ENCODE measurements at places on chromosomes 11 and 22.
A peak's percentile ranks its signal among the peaks of the same experiment; 100 is the strongest.

- DNase-seq, result no peak
Measured at GRCh38 chr11:121716060-121716459, 263.3 kb upstream of the SORL1-AS1 start.

- no peak for DNase-seq
Measured at GRCh38 chr11:67022341-67022933, 497 bp upstream of the SYT12 start.

- no peak for DNase-seq
Measured at GRCh38 chr22:49023879-49024774, 803.5 kb downstream of the BRD1 start.

DNA sequence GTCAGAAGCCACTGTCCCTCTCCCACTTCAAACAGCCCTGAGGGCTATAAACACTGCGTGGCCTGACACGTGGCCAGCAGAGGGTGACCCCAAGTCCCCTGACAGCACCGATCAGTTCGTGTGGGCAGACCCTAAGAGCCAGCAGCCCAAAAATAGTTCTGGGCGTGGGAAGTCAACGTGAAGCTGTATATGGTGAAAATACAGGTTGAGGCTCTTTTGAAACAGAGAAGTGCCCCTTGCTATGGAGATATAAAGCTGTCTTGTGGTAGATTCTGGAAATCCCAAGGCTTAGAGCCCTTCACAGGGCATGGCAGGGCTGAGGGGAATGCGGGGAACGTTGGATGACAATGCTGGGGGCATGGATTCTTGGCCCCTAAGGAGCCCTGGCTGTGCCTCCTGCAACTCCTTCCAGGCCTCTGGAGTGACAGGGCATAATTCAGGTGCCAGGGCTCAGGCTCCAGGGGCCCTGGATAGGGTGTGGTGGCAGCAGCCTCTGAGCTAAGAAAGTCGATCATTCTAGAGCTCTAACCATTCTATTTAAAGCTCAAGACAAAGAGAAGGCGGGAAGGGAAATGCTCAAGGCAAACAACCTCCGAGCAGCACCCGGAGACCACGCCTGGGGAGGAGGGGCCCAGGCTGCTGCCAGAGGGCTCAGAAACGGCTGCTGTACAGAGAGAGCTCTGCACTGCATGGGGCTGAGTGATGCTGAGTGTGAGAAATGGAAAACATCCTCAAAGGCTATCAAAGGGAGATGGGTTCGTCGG, 60.4 kb upstream of the CD5 start:
- DNase-seq, result no peak

- no peak for DNase-seq
Measured at GRCh38 chr11:36354221-36355003, 58.3 kb downstream of the PRR5L start.

DNA sequence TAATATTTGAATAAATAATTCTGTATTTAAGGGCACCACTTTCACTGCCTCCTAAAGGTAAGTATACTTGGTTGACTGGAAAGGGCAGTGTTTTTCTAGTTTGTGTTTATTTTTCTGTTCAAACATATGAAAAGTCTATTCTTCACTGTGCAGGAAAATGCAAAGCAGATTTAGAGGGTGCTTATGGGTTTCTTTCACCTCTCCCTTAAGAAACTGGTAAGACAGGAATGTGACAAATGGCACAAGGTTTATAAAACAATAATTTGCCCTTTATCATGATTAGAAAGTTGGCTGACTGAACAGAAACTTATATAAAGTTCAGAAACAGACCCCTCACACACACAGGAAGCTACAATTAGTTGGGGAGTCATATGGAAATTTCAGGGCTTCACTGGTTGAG, 60.6 kb downstream of the PLEKHA7 start:
- DNase-seq, result no peak

DNA sequence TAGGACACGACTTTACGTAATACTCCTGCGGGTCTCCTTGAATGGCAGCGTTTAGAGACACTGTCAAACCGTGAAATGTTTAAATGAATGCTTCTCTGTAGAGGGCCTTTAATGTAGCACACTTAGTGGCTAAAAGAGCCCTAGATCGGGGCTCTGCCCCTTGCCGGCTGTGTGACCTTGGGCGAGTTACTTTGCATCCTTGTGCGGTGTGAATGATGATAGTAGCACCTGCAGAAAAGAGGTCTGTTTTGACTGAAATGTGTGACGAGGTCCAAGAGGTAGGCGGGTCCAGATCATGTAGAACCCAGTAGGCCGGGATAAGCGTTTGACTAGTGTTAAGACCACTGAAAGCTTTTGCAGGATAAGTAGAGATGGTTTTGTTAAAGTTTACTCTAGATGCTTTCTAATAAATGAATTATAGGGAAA, 866 bp downstream of the MED17 start:
- no peak for DNase-seq

- peak; percentile 18 for DNase-seq
Measured at GRCh38 chr11:93741882-93742226, 382 bp downstream of the C11orf54 start.

- DNase-seq, result no peak
Measured at GRCh38 chr11:116192509-116193210, 580.1 kb downstream of the BUD13 start.

DNA sequence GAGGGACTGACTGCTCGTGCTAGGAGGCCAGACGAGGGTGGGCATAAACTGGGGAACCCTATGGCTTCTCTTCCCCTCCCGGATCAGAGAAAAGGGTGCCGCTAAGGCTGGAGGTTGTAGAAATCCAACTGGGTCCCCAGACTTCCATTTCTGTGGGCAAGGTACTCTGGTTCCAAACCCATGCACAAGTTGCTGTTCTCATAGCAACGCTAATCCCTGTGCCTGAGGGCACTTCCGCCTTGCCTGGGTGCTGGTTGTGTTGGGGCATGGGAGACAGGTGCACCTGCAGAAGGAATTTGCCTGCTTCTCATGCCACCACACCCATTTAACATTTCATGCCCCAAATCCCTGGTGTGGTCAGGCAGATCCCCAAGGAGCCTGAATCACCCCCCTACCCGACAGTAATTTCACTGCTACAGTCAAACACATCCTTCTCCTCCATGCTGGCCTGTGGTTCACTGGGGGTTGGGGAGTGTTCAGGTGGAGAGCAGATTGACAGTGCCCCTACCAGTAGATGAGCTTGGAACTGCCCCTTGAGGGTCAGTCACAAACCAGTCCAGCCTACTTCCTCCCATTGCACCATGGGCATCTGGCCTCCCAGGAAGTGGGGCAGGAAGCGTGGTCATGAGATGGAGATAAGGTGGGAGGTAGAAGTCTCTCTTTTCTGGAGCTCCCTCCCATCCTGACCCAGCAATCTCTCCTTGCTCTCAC, 1.2 kb downstream of the C2CD2L start:
- DNase-seq, result no peak

GRCh38 chr11:59302991-59303390, 55.7 kb upstream of the OR5AN1 start:
- DNase-seq, result no peak

DNA sequence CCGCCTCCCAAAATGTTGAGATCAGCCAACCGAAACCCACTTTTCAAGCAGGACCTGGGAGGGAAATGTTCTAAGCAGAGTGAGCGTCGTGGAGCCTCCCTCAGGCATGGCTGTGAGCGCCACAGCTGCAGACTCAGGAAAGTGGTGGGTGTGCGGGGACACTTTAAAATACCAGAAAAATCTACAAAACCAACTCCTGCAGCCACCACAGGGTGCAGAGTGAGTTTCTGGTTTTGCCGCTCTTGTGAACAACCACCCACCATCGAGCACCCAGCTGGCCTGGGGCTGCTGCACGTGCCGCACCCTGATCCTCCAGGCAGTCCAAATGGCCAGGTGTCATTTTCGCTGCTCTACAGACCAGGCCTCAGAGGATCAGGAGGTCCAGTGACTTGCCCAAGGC, 46.9 kb downstream of the CELSR1 start:
- DNase-seq, result no peak

DNA sequence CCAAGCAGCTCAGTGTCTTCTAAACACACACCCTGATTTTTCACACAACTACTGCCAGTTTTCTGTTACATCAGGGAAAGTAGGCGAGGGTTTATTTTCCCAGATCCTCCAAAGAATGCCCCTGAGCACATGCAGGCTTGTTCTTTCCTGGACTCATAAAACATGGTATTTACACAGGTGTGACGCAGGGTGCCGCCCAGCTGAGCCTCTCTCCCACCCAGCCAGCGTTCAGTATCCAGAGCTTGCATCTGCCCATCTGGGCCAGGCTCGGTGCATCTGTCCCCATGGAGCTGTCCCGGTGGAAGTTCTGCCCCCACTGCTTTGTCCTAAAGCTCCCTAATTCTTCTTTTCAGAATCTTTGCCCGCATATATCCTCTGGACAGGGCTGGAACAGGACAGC, 44.8 kb upstream of the ISX start:
- DNase-seq, result peak; percentile 20

- no peak for DNase-seq
Measured at GRCh38 chr11:120023120-120023519, 114.8 kb downstream of the TRIM29 start.

DNA sequence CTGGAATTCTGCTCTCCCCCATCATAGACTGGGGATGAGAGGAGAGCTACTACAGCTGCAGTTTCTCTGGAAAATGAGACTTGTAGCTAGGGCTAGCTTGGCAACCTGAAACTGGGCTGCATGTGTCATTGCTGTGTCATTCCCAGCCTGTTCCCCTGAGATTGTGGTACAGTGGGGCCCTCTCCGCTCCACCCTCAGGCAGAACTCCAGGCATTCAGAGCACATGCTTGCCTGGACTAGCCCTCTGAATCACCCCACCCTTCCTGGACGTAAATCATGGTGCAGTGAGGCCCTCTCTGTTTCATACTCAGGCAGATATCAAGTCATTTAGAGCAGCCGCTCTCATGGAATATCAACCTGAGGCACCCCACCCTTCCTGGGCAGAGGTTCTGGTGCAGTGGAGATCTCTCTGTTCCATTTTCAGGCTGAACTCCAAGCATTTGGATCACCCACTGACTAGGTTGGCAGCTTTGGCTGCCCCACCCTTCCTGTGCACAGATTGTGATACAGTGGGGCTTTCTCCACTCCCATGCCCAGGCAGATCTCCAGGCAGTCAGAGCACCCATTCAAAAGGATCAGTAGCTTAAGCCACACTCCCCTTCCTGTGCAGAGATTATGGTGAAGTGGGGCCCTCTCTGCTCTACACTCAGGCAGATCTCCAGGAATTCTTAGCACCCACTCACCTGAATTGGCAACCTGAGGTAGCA, 274.4 kb downstream of the C11orf87 start:
- peak; percentile 95 for DNase-seq

GRCh38 chr22:44907765-44908737, 101.8 kb downstream of the PHF21B start:
- no peak for DNase-seq

DNA sequence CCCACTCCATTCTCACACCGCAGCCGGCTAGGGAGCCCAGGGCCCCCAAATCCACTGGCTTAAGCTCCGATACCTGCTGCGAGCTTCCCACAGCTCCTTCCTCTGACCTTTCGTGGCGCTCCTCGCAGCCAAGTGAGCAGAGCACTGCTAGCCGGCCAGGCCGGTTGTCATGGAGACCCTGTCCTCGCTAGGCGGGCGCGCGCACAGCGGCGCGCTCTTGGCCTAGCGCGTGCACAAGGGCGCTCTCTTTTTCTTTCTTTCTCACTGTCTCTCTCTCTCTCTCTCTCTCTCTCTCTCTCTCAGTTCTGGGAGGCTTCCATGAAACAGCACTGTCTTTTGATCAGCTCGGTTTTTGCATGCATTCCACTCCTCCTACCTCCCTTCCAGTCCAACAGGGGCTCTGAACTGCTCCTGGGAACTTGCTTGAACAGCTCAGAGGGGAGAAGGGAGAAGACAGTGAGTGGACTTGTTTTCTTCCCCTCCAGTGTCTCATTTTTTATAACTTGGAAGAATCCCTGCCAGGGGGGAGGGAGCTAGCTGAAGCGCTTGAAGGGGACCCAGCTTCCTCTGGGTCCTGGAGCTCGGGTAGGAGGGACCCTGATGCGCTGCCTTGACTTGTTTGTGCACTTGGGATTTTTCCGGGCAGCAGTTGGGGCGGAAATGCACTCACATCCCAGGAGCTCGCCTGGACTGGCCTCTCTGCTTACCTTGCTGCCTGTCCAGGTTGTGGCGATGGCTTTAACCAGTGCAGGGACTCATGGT, 100.3 kb upstream of the AKIP1 start:
- no peak for DNase-seq

GRCh38 chr11:114511079-114511478, 48.6 kb downstream of the NXPE1 start:
- no peak for DNase-seq

DNA sequence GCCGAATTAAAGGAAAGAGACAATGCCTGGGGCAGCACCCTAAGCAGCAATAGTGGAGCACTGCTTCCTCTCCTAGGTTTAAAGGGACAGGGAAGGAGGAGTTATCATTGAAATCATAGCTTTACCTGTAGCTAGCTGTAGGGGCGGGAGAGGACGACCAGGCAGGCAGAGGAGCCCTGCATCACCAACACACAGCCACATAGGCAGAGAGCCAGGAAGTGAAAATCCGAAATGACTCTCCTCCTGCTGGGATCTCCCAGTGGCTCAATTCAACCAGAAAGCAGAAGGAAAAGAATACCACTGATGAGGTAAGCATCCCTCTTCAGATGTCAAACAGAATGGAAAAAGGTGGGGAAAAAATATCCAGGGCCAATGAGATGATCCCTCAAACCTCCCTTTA, 20.4 kb downstream of the MRGPRX4 start:
- DNase-seq, result no peak

DNA sequence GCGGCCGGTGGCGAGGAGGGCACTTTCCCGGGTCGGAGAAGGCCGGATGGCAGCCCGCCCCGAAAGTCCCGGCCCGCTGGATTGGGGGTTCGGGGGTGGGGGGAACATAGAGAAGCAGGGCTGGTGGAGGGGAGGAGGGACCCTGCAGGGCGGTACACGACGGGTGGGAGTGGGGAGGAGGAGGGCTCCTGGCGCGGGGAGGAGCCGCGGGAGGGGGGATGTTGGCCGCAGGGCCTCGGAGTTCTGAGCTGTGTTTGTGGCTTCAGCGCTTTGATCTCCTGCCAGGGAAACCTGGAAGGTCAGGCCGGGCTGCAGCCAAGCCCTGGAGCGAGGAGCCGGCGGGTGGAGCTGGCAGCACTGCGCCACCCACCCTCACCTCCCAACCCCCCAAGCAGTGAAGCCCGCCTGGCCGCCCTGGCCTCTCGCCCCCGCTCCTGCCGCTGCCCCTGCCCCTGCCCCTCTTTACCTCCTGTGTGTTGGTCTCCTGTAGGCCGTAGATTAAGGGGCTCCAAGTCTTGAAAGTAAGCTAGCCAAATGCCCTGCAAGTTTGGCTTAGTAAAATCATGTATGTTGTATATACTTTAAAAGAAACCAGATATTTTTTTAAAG, 30.9 kb downstream of the C22orf31 start:
- DNase-seq, result no peak

- no peak for DNase-seq
Measured at GRCh38 chr11:6615046-6615445, 3.0 kb upstream of the TAF10 start.

DNA sequence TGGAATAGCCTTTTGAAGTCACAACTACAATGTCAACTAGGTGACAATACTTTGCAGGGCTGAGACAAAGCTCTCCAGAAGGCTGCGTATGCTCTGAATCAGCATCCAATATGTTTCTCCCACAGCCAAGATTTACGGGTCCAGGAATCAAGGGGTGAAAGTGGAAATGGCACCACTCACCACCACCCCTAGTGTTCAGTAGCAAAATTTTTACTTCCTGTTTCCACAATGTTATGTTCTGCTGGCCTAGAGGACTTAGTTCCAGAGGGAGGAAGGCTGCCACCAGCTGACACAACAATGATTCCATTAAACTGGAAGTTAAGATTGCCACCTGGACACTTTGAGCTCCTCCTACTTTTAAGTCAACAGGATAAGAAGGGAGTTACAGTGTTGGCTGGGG, 68.5 kb upstream of the MPEG1 start:
- no peak for DNase-seq
